Ascending aorta (tissue), 2 donors: ENCODE measurements at places on chromosomes 11 and 22.

- peak; percentile 72 for DNase-seq
Measured at GRCh38 chr11:122440811-122441665, 214.5 kb upstream of the UBASH3B start.

GRCh38 chr11:113401718-113402117 is 14.1 kb downstream of the ANKK1 start:
- DNase-seq = no peak

DNA sequence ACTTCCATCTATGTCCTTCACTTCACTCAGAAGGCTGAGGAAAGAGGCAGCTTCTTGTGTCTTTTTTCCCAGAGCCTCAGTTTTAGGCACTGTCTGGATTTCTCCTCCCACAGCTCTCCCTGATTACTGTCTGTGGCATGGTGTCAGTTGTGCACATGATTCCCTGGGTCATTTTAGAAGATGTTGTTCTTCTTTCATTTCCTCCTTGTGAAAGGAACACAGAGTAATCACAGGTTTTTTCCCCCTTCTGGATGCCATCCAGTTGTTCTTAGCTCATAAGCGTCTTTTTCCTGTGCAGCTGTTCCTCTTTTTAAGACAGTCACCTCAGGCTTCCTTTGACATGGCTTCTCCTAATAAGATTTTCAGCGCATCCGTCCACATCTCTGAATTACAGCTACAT is 212.2 kb downstream of the FAM181B start:
- DNase-seq = no peak

DNA sequence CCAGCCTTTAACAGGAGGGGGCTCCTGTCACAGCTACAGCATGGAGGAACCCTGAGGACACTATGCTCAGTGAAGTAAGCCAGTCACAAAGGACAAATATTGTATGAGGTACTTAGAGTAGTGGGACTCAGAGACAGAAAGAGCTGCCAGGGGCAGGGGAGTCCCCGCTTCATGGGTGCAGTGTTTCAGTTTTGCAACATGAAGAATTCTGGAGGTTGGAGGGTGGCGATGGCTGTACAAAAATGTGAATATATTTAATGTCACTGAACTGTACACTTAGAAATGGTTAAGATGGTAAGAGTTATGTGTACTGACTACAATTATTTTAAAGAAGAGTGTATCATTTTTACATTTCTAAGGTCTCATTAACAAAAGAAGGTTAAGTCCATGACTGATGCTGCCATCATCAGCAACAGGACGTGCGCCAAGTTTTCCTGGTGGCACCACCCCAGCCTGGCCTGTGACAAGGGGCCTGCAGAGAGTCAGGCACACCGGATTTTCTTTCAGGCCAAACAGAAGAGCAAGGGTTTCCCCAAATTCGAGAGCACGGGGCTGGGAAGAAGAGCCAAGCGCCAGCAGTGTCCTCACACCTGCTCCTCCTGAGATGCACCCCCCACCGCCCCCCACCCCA is 22.1 kb downstream of the YPEL1 start:
- DNase-seq = no peak

- DNase-seq = peak; percentile 57
Measured at GRCh38 chr22:19871845-19872778, 17.4 kb upstream of the GNB1L start.

- DNase-seq = no peak
Measured at GRCh38 chr11:127182586-127183203, 182.1 kb upstream of the KIRREL3 start.

GRCh38 chr11:4664786-4665185 is 21.0 kb downstream of the OR51E1 start:
- DNase-seq = no peak

DNA sequence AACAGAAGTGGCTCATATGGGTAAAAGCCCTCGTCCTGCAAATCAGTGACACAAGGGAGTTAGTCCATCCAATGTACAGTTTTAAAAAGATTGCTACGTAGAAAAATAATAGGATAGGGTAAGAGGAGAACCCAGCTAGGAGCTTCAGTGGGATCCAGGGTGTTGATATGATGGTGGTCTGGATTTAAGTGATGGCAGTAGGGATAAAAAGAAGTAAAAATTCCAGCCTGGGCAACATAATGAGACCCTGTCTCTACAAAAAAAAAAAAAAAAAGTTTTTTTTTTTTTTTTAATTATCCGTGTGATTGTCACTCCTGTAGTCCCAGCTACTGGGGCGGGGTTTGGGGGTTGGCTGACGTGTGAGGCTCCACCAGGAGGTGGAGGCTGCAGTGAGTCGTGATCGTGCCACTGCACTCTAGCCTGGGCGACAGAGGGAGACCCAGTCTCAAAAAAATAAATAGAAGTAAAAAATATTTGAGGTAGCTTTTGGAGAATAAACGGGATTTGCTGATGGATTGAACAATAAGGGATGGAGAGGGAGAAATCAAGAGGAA is 7.0 kb upstream of the L3MBTL2 start:
- no peak for DNase-seq

GRCh38 chr11:69921128-69922014 is 102.2 kb upstream of the FGF3 start:
- DNase-seq = peak; percentile 58

- no peak for DNase-seq
Measured at GRCh38 chr11:74123008-74123448, 47.8 kb downstream of the C2CD3 start.

- no peak for DNase-seq
Measured at GRCh38 chr11:34619062-34619516, 1.8 kb upstream of the EHF start.

- DNase-seq = peak; percentile 41
Measured at GRCh38 chr22:49106096-49106841, 721.4 kb downstream of the BRD1 start.

DNA sequence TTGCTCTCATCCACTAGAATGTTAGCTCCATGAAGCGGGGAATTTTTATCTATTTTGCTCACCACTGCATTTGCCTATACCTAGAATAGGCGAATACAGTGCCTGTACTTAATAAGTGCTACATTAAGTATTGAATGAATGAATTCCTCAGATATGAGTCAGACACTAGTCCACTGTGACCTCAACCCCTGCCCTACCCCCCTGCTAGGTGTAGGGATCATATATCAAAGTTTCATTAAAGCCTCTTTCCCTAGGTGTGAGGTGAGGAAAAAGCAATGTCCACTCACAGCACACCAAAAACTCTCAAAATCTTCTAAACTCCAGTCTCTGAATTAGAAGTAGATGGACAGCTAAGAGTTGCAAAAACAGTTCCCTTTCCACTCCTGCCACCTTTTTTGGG is 9.8 kb upstream of the PSMA1 start:
- DNase-seq = no peak

DNA sequence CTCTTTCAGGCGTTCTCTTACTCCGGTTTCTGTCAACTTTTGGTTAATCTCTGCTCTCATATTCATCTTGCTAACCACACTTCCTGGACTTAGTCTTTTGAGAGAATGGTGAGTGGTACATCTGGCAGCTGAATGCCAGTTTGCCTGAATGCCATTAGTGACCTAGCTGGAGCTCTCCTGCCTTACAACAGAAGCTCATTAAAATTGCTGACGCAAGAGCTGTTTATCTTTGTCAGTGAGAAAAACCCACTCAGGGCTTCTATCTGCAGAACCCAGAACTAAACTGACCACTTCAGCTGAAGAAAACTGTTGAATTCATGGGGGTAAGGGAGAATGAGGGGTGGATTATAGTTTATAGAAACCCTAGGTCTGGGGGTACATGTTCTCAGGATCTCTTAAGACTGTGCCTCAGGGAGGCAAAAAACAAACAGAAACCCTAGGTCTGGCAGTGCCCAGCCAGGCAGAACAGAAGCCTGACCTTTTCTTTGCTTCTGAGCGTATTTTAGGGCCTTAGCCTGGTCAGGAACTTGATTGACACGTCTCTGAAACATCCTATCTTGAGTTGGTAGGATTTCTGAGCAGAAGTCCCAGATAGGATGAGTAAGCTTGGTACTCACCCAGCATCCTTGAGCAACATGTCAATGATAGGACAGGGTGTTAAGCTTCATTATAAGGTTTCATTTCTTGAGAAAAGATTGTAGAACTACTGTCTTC is 52.8 kb upstream of the YWHAH start:
- DNase-seq = no peak

- DNase-seq = no peak
Measured at GRCh38 chr22:45180146-45180679, 16.5 kb downstream of the NUP50 start.

DNA sequence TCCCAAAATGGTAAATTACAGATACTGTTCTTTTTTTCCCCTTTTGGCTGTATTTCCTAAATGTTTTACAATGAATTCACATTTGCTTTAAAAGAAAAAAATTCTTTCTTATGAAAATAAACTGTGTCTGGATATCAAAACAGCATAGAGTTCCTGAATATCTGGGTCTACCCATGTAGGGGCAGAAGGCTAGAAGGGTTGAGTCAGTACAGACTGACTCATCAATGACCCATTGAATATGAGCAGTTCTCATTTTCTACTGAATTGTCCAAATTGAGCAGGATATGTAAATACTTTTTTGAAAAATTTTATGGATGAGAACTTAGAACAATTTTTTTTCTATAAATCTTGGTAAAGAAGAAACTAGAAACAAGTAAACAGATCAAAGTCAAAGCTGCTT is 16.3 kb upstream of the C11orf87 start:
- no peak for DNase-seq

DNA sequence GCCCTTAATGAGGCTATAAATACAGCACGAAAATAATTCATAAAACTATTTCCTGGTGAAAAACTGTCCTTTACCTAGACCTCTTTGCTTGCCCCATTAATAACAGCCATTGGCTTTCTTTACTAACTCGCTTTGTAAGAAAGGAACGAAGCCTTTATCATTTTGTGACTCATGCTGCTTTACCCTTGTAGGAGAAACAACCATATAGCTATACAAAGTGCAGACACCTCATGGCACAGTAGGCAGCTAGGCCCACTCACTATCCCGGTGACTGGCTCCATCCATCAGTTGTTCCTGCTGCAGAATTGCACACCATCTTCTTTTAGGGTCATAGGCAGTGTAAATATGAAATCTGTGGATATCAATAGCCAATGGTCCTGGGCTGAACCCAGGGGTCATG is 85.8 kb downstream of the LDLRAD3 start:
- DNase-seq = no peak

DNA sequence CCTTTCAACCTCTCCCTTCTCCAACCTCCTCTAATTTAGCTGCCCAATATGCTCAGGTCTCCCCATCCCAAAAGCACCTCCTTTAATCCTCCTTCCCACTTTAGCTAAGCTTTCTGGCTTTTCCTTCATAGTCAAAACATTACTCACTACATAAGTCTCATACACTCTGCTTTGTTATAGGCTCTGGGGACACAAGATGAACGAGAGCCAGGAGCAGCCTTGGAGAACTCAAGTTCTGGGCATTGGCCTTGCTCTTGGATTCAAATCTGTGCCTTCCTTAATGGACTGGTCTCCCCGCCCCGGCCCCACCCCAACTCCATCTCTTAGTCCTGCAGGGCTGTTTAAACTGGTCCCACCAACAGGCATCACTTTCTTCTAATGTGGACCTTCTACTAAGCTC is 11.4 kb upstream of the HPX start:
- DNase-seq = no peak

- no peak for DNase-seq
Measured at GRCh38 chr11:133476570-133477250, 55.6 kb downstream of the OPCML start.

- DNase-seq = no peak
Measured at GRCh38 chr22:22800716-22801115, 86.9 kb upstream of the IGLL5 start.

GRCh38 chr11:66022401-66023185 is 3.7 kb downstream of the CATSPER1 start:
- DNase-seq = peak; percentile 88

GRCh38 chr11:64059339-64060140 is 23.8 kb downstream of the FLRT1 start:
- no peak for DNase-seq

GRCh38 chr11:92154611-92155010 is 70.0 kb upstream of the FAT3 start:
- DNase-seq = no peak

GRCh38 chr11:62131170-62131464 is 7.3 kb downstream of the INCENP start:
- no peak for DNase-seq

DNA sequence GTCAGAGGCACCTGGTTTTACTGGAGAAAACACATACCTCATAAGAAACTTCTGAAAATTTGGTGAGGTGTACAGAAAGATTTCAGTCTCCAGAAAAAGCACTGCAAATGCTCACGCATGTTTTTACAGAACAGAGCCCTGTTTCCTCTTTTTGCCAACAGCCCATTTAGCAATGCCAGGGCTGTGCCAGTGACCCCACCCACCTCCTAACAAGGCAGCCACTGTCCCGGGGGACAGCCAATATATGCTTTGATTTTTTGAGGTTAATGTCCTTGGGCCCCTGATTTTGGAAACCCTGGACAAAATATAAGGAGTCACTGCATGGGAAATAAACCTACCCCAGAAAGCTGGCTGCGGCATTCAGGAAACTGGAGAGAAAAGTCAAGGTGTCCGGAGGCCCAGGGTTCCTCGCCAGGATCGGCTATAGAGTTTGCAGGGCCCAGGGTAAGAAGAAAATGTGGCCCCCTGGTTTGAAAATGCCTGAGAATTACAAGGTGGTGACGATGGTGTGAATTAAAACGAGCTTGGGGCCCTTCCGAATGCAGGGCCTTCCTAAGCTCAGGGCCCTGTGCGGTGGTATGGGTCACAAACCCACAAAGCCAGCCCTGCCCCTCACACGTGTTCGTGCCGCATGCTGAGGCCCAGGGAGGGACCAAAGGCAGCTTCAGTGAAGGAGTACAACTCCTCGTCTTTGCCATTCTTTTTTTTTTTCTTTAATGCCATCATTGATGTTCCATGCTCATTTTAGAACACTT is 71.1 kb upstream of the WNT7B start:
- peak; percentile 25 for DNase-seq
